ENCODE measurements at places on chromosomes 7 and 10.

GRCh38 chr7:137574812-137575211 lies 231.3 kb upstream of the PTN start:
- H3K4me1 ChIP-seq = no peaks in the 10 kb centered on the region
- H3K27ac ChIP-seq = no peak overlapping the region
- H3K36me3 ChIP-seq = no peaks in the 10 kb centered on the region
- no peaks in the 10 kb centered on the region for H3K27me3 ChIP-seq
- no peak overlapping the region for H3K4me3 ChIP-seq
- no peak for DNase-seq

GRCh38 chr7:3859431-3859830 lies 558.4 kb downstream of the SDK1 start:
- H3K27me3 ChIP-seq = no peaks in the 10 kb centered on the region
- DNase-seq = no peak
- no peaks in the 10 kb centered on the region for H3K4me1 ChIP-seq
- H3K27ac ChIP-seq = no peak overlapping the region
- H3K4me3 ChIP-seq = no peak overlapping the region
- no peaks in the 10 kb centered on the region for H3K36me3 ChIP-seq

DNA sequence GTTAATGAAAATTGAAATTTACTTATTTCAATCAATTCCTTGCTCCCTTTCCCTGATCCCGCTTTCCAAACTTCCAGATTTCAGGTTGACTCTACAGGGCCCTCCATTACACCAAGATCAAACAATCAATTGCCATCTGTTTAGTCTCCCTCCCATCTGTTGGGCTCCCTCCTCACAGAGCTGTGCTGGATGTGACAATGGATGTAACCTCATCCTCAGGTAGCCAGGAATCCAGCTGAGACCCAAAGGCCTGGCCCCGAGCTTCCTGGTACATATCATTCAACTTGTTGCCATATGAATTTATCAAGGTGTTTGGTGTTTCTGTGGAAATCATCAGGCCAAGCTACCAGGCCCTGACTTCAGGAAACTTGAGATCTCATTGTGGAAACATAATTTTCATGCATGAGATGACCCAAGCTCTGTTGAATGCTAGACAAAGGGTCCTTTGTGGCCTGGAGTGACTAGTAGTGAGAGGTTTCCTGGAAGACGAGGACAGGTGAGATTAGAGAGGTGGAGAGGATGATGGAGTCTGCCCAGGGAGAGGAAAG lies 148.6 kb upstream of the PDE1C start:
- no peak for DNase-seq
- H3K36me3 ChIP-seq = no peaks in the 10 kb centered on the region
- peaks cover 3% of the 10 kb centered on the region for H3K4me1 ChIP-seq
- no peaks in the 10 kb centered on the region for H3K27me3 ChIP-seq

DNA sequence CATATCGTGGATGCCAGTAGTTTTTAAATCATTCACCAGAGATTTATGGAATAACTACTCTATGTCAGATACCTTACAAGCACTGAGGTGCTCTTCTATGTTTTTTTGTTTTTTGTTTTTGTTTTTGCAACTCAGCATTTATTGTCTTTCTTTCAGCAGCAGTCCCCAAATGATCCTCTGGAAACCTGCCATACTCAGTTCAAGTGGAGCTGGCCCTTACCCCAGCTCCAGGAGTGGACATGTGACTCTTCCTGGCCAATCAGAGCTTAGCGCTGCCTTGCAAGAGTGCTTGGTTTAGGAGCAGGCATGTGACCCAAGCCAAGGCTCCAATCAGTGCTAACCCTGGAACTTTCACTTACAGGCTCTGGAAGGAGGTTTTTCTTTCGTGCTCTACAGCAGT lies 356.6 kb upstream of the ZMIZ1 start:
- no peak overlapping the region for H3K4me3 ChIP-seq
- H3K27me3 ChIP-seq = no peaks in the 10 kb centered on the region
- H3K4me1 ChIP-seq = no peaks in the 10 kb centered on the region
- DNase-seq = no peak

DNA sequence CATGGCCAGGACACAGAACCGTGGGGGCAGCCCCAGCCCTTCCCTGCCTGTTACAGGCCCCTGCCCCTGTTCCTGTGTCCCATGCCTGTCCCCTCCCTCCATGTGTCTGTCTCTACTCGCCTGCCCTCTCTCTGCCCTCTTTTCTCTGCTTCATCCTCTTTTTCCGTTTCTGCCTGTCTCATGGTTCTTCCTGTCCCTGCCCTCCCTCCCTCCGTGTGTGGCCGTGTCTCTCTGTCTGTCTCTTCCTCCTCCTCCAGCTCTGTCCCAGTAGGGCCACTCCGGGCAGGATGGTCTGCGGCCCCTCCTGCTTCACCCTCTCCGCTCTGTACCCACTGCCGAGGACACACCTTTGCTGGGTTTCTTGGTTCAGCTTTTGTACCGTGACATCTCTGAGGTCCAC lies 137.4 kb downstream of the FAM53B start:
- peaks cover 66% of the 10 kb centered on the region for H3K4me1 ChIP-seq
- no peak overlapping the region for H3K4me3 ChIP-seq
- no peak for DNase-seq
- no peak overlapping the region for H3K27ac ChIP-seq
- H3K27me3 ChIP-seq = no peaks in the 10 kb centered on the region
- peaks cover 52% of the 10 kb centered on the region for H3K36me3 ChIP-seq

DNA sequence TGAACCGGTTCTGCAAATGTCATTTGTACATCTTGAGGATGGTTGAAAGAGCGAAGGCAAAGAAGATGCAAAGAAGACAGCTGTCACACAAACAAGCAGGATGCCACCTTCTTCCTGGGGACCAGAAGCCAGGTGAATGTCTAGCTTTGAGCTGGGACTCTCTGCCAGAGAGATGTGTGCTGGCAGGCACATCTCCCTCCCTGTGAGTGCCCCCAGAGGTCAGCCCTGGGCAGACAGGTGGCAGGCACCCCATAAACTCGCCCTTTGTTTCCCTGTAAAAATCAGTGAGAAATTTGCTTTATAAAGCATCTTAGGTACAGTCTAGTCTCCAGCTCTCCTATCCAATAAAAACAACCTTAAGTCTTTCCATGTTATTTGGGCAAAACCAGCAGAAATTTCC lies 2.6 kb upstream of the TCERG1L start:
- H3K4me3 ChIP-seq = no peak overlapping the region
- H3K36me3 ChIP-seq = no peaks in the 10 kb centered on the region
- H3K27me3 ChIP-seq = peaks cover 23% of the 10 kb centered on the region
- DNase-seq = no peak

GRCh38 chr10:68992636-68993440 lies 4.2 kb downstream of the KIFBP start:
- peak; percentile 3 for DNase-seq
- peaks cover 3% of the 10 kb centered on the region for H3K36me3 ChIP-seq
- peaks cover 21% of the 10 kb centered on the region for H3K4me1 ChIP-seq

- no peak overlapping the region for H3K27ac ChIP-seq
- no peaks in the 10 kb centered on the region for H3K36me3 ChIP-seq
- no peak overlapping the region for H3K4me3 ChIP-seq
- no peaks in the 10 kb centered on the region for H3K27me3 ChIP-seq
Observed at GRCh38 chr10:100006243-100006886, 3.4 kb downstream of the DNMBP start.

DNA sequence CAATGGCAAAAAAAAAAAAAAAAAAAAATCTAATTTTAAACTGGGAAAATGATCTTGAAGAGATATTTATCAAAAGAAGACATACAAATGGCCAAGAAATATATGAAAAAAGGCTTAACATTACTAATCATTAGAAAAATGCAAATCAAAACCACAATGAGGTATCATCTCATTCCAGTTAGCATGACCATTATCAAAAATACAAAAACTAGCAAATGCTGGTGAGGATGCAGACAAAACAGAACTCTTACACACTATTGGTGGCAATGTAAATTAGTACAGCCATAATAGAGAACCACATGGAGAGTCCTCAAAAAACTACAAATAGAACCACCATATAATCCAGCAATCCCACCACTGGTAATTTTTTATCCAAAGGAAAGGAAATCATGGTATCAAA lies 489.6 kb downstream of the TNS3 start:
- H3K27ac ChIP-seq = no peak overlapping the region
- H3K36me3 ChIP-seq = no peaks in the 10 kb centered on the region
- DNase-seq = no peak
- H3K4me3 ChIP-seq = no peak overlapping the region

DNA sequence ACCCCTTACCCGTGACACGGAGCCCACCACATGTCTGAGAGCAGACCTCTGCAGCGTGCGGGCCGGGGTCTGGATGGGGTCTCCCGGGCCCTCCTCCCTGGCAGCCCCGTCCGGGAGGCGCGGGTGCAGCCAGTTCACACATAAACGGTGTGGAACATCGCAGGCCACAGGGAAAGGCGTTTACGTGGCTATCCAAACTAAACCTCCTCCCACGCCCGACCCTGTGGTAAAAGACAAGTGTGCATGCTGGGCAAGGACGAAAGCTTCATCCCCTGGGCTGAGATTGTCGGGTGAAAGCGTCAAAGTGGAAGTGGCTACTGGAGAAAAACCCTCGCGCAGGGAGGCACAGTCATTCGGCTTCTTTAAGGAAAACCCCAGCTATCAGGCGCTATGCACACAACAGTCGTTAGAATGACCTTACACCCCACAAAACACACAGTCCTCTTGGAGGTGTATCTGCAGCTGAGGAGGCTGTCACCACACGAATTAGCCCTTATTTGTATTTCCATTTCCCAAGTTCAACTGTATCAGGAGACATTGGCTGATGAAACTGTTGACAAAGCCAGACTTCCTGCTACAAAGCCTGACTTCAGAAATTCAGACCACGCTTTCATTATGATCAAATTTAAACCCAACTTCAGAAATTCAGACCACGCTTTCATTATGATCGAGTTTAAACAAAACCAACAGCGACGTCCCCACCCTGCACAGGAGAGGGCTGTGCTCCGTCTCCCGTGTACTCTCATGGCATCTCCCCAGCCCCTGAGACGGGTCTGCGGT lies 15.3 kb downstream of the GPER1 start:
- H3K4me3 ChIP-seq = no peak overlapping the region
- H3K27me3 ChIP-seq = no peaks in the 10 kb centered on the region
- peaks cover 64% of the 10 kb centered on the region for H3K4me1 ChIP-seq
- H3K27ac ChIP-seq = peak overlapping the region; percentile 71
- DNase-seq = no peak

DNA sequence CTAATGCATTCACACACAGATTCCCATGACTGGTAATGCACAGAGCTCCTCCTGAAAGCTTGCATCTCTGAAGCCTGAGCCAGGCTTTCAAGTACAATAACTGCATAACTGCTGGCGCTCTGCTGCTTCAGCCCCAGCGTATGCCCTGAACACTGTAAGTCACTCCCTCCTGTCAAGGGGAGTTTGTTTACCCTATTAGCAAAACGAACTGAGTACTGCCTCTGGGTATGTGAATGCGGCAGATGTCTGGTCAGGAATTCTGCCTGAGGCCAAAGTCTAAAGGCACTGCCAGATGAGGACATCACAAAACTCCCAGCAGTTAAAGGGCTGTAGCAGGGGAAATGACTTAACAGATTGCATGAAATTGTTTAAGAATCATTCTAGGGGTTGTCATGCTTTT lies 97.7 kb downstream of the NRCAM start:
- no peaks in the 10 kb centered on the region for H3K27me3 ChIP-seq
- peak; percentile 60 for DNase-seq
- no peak overlapping the region for H3K27ac ChIP-seq
- no peak overlapping the region for H3K4me3 ChIP-seq
- H3K36me3 ChIP-seq = no peaks in the 10 kb centered on the region

DNA sequence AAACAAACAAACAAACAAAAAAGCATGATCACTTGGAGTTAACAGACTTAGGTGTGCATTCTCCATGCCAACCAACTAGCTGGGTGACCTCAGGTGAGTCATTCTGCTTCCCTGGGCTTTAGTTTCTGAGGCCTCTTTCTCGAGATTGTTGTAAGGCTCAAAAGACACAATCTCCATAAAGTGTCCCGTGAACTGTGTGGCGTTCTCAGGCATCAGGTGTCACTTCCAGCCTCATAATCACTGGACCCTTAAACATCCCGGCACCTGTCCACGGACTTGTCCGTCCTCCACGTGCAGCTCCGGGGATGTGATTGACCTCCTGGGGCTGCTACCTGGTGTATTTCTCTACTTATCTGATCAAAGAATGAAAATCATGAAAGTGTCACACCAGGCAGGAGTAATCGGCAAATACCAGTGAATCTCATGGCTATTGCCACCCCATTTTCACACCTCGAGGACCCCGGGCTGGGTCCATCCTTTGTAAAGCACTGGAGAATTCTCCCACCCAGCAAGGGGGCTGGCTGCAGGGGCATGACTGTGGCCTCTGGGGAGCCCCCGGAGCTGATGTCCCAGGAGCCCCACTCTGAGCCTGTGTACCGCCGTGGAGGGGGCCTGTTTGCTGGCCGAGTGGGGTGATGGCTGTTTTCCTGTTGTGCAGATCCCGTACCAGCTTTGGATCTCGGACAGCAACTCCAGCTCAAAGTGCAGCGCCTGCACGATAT lies 189.8 kb upstream of the SH2B2 start:
- no peaks in the 10 kb centered on the region for H3K27me3 ChIP-seq
- DNase-seq = no peak
- H3K4me1 ChIP-seq = peaks cover 24% of the 10 kb centered on the region
- H3K27ac ChIP-seq = no peak overlapping the region
- H3K4me3 ChIP-seq = no peak overlapping the region
- peaks cover 18% of the 10 kb centered on the region for H3K36me3 ChIP-seq

- no peak for DNase-seq
- H3K4me1 ChIP-seq = peaks cover 6% of the 10 kb centered on the region
- H3K36me3 ChIP-seq = no peaks in the 10 kb centered on the region
- no peaks in the 10 kb centered on the region for H3K27me3 ChIP-seq
- H3K4me3 ChIP-seq = no peak overlapping the region
Observed at GRCh38 chr10:60385399-60385738, 4.3 kb downstream of the ANK3 start.

- no peaks in the 10 kb centered on the region for H3K4me1 ChIP-seq
- H3K36me3 ChIP-seq = no peaks in the 10 kb centered on the region
- H3K27me3 ChIP-seq = no peaks in the 10 kb centered on the region
- H3K4me3 ChIP-seq = no peak overlapping the region
- H3K27ac ChIP-seq = no peak overlapping the region
Observed at GRCh38 chr7:108875139-108875538, 305.5 kb downstream of the DNAJB9 start.

- H3K4me1 ChIP-seq = peaks cover 34% of the 10 kb centered on the region
- no peak for DNase-seq
- no peak overlapping the region for H3K4me3 ChIP-seq
- peaks cover 10% of the 10 kb centered on the region for H3K27me3 ChIP-seq
Observed at GRCh38 chr10:3071405-3072198, 4.3 kb downstream of the PFKP start.

- no peaks in the 10 kb centered on the region for H3K4me1 ChIP-seq
- no peak overlapping the region for H3K4me3 ChIP-seq
- no peaks in the 10 kb centered on the region for H3K36me3 ChIP-seq
- DNase-seq = no peak
- H3K27me3 ChIP-seq = no peaks in the 10 kb centered on the region
- no peak overlapping the region for H3K27ac ChIP-seq
Observed at GRCh38 chr10:19283285-19283684, 234.7 kb downstream of the MALRD1 start.

GRCh38 chr10:69768386-69768785 lies 33.3 kb upstream of the COL13A1 start:
- no peaks in the 10 kb centered on the region for H3K27me3 ChIP-seq
- DNase-seq = no peak
- H3K36me3 ChIP-seq = no peaks in the 10 kb centered on the region
- no peak overlapping the region for H3K4me3 ChIP-seq
- H3K4me1 ChIP-seq = peaks cover 16% of the 10 kb centered on the region
- no peak overlapping the region for H3K27ac ChIP-seq

- peak overlapping the region; percentile 31 for H3K27ac ChIP-seq
- no peak for DNase-seq
- H3K4me3 ChIP-seq = no peak overlapping the region
- H3K4me1 ChIP-seq = no peaks in the 10 kb centered on the region
- H3K36me3 ChIP-seq = no peaks in the 10 kb centered on the region
- no peaks in the 10 kb centered on the region for H3K27me3 ChIP-seq
Observed at GRCh38 chr7:94313926-94314325, 80.8 kb upstream of the COL1A2 start.
